CD4-positive, alpha-beta T cell treated with Interferon gamma for 1 hour (primary cell): ENCODE measurements at places on chromosomes 5 and 9.

GRCh38 chr5:140235791-140236551 lies 61.0 kb downstream of the CYSTM1 start:
- no peak for DNase-seq

- no peak for DNase-seq
Observed at GRCh38 chr5:135648116-135648515, 69.3 kb upstream of the CXCL14 start.

DNA sequence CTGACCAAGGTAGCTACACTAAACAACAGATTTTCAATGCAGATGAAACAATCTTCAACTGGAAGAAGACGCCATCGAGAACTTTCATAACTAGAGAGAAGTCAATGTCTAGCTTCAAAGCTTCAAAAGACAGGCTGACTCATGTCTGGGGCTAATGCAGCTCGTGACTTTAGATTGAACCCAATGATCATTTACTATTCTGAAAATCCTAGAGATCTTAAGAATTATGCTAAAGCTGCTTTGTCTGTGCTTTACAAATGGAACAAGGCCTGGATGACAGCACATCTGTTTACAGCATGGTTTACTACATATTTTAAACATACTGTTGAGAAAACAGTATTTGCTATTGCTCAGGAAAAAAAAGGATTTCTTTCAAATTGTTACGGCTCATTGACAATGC lies 54.9 kb downstream of the RICTOR start:
- no peak for DNase-seq

DNA sequence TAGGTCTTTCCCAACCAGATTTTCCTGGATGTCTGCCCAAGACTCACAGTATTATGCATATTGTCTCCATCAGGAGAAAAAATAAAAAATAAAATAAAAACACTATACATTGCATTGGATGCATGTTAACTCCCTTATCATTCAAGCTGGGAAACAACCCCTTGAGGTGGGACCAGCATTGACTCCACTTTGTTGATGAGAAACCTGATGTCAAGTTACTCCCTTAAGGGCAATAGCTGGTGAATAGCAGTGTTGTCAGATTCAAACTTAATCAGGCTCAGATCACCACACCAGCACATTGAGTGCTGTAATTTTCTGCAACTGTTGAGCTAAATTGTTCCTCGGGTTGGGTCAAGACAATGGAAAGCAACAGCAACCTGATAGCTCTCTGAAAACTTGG lies 264.0 kb upstream of the TRIM32 start:
- DNase-seq: no peak

GRCh38 chr9:136189394-136190236 lies 15.3 kb downstream of the LHX3 start:
- no peak for DNase-seq

DNA sequence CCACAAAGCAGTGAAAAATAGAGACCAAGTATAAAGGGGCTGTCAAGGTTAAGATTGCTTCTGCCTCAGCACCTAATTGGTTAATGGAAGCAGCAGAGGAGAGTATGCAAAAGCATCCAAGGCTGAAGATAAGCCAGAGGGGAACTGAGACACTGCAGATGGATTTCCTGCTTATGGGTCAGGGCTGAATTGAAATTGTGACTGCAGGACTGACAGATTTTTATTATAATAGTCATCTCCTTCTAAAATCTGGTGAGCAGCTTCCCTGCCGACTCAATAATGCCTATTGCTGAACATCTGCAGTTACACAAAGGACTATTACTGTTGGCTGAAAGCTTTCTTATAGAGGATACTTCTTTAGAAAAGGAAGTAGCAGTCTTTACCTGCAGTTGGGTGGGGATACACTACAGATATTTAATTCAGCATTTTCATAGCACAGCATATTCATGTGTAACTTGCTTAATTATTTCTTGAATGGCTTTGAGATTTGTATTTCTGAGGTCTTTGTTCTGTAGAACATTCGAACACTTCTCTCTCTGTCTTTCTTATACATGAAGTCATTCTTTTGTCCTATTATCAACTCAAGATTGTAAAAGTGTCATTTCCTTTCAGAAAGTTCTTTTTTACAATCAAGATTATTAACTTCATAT lies 363.0 kb upstream of the RIOK2 start:
- no peak for DNase-seq

- no peak for DNase-seq
Observed at GRCh38 chr5:98993512-98993911, 64.7 kb upstream of the CHD1 start.

DNA sequence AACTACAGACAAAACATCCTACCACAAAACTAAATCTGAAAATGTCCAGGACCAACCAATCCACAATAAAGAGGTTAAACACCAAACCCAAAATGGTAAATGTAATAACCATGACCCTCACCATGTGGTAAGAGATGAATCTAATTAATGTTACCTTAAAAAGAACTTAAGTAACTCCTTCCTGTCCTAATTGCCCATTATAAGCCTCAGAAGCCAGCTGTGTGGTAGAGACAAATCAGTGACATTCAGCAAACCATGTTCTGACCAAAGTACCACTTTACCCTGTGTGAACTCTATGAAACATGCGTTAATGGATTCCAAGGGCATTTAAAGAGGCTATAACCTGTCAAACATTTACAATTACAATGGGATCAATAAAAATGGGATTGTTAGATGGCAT lies 25.0 kb downstream of the LPAR1 start:
- DNase-seq: no peak

DNA sequence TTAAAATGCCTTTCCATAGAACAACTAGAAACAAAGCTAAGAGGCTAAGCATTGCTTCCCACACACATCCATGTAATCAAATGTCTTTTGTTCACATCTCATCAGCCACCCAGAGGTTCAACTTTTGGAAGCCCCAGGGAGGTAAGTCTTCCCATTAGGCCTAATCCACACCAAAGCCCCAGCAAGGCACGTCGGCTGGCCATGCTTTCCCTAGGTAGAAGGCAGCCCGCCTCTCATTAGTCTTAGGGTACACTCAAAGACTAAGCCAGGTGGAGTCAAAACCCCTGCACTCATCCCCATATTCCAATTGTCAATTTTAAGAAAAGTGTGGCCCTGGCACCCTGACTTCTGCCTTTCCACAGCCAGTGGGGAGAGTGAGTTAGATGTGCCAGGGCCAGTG lies 87.9 kb downstream of the ATPSCKMT start:
- DNase-seq: no peak

DNA sequence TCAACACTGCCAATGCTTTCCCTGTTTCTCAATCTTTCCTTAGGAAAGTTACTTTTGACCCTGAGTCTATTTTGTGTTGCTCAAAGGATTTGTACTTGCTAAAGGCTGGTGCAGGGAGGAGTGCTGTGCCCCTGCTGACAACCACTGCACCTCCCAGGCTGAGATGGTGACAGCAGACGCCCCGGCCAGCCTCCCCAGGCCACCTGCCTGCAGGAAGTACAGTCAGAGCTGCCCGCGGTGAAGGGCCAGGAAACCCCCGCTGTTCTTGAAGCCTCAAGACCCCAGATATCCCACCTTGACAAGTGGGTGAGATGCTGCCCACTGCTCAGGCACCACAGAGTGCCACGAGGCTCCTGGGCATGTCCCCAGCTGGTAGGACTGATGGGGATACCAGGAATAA lies 44.2 kb upstream of the CKMT2 start:
- DNase-seq: no peak

GRCh38 chr9:128340691-128341434 lies 536 bp downstream of the SLC27A4 start:
- no peak for DNase-seq

DNA sequence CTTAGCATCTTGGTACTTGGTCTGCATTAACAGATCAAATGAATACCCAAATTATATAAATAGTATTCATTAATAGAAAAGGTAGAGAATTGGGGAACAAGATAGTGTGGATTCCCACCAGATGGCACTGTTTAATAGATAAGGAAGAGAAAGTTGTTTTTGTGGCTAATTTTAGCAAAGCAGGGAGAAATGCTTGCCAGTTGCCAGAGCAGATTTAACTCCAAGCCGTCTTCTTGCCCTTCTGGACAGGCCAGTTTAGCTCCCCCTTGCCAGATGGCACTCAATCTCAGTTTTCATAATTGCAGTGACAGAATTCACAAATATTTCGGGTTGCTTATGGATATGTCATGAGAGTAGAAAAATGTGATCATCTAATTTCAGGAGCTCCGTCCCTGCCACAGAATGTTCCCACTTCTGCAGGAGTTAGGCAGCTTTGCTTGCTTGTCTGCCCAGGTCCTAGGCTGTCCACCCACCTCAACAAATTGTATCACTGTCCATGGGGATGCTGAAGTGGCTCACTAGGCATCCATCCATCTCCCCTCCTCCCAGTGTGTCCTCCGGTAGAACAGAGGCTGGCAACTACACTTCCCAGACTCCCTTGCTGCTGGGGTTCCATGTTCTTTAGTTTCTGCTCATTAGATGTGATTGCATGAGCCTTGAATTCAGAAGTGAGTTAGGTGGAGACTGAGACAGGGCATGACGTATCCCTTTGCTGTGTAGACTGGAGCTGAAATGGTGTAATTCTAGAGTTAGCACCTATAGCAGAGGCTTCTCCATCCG lies 11.8 kb upstream of the HEXB start:
- DNase-seq: no peak

- DNase-seq: no peak
Observed at GRCh38 chr9:128389395-128390149, 18.4 kb downstream of the URM1 start.

DNA sequence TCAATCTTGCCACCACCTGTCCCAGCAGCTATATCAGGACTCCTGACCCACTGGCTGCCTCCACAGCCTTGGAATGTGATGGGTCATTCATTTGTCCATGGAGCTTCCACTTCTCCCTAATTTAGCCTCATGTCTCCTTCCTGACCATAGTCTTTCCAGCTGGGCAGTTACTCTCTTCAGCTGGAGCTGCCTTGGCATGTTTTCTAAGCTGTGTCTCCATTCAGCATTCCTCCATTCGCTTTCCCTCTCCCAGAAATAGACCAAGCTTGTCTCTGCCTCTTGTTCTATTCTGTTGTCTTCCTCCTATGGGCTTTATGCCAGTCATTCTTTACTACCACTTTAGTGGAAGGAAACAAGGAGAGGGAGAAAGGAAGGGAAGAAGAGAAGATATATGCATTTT lies 5.3 kb upstream of the CTXN3 start:
- DNase-seq: no peak

GRCh38 chr9:127575875-127576778 lies 36.0 kb upstream of the STXBP1 start:
- DNase-seq: no peak

GRCh38 chr5:2577312-2578036 lies 174.0 kb downstream of the IRX2 start:
- no peak for DNase-seq

DNA sequence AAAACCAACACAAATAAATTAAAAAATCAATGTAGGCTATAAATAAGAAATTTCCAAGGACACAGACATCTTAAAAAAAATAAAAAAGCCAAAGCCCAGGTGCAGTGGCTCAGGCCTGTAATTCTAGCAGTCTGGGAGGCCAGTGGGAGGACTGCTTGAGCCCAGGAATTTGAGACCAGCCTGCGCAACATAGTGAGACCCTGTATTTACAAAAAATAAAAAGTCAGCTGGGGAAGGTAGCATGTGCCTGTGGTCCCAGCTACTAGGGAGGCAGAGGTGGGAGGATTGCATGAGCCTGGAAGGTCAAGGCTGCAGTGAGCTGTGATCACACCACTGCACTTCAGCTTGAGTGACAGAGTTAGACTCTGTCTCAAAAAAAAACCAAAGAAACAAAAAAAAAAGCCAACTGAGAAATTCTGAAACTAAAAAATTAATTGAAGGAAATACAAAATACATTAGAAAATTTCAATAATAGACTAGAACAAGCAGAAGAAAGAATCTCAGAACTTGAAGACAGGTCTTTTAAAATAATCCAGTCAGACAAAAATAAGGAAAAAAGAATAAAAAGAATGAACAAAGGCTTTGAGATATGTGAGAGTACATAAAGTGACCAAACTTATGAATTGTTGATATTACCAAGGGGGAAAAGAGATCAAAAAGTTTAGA lies 149.5 kb upstream of the PANK3 start:
- DNase-seq: no peak
